ENCODE measurements at places on chromosomes 4 and X. TPM values are rescaled to one million over a fixed set of nuclear protein-coding genes. Genes with fewer than 3 reads are reported as not detected.
A peak's percentile ranks its signal among the peaks of the same experiment; 100 is the strongest.

BTK gene
- 96.3 TPM for total RNA-seq

DNA sequence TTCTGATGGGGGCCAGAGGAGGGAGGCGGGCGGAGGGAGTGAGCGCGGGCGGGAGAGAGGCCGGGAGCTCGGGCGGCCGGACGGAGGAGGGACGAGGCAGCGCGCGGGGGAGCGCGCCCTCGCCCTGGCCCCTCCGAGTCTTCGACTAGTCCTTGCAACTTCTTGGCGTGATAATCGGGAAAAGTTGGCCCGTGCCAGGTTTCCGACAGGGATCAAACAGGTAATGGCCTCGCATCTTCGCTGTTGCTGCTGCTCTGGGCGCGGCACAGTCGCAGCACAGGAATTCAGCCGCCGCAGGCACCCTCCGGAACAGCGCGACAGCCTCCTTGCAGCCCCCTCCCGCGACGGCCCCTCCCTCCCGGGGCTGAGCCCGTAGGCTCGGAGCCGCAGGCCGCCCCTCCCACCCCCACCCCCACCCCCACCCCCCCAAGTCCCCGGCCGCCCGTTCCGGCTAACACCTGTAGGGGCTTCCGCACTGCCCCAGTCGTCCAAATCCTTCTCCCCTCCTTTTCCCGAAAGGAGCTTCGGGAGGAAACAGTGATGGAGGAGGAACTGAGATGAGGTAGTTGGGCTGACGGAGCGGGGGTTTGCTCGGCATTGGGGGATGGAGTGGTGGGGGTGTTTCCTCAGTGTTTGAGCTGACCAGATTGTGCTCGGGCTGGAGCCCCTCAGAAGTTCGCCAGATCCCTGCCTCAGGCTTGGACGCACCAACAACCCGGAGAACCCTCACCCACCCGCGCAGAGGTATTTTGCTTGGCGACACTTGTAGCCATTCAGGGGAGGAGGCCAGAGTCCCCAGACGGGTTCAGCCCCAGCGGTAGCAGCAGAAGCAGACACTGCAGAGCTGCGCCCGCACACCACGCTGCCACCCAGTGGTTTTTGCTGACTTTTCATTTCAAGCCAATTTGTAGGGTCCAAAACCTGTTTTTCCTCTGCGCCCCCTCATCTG, at the start of gene FGF13:
Gene FGF13, minus strand, starts transcription at position 319 of the 949 bp plus-strand sequence. CDS start 714 bp downstream, outside the sequence.
- DNase-seq: no peak
- H3K36me3 ChIP-seq: no peaks in the 10 kb centered on the region
- H3K27ac ChIP-seq: no peak within 1 kb of the TSS
- H3K4me1 ChIP-seq: no peaks in the 10 kb centered on the region
- H3K4me3 ChIP-seq: no peak within 1 kb of the TSS
- H3K27me3 ChIP-seq: 0 out of 2 replicates have a peak, but pooled peaks cover 2% of the 10 kb centered on the region

CSN1S1 gene
- total RNA-seq: not detected

KCTD8 gene
- not detected for total RNA-seq

FABP2 gene
- total RNA-seq: not detected

GRCh38 chr4:121651597-121651996, 45.2 kb downstream of the ANXA5 start:
- DNase-seq: peak; percentile 5
- no peak overlapping the region for H3K27ac ChIP-seq
- H3K36me3 ChIP-seq: no peaks in the 10 kb centered on the region
- H3K4me3 ChIP-seq: no peak overlapping the region
- H3K4me1 ChIP-seq: peaks cover 12% of the 10 kb centered on the region

- no peak overlapping the region for H3K4me3 ChIP-seq
- H3K27ac ChIP-seq: no peak overlapping the region
- peaks cover 1% of the 10 kb centered on the region for H3K4me1 ChIP-seq
Measured at GRCh38 chr4:38099908-38100407, 139.8 kb downstream of the PTTG2 start.

SSX4B gene
- total RNA-seq: not detected

DNA sequence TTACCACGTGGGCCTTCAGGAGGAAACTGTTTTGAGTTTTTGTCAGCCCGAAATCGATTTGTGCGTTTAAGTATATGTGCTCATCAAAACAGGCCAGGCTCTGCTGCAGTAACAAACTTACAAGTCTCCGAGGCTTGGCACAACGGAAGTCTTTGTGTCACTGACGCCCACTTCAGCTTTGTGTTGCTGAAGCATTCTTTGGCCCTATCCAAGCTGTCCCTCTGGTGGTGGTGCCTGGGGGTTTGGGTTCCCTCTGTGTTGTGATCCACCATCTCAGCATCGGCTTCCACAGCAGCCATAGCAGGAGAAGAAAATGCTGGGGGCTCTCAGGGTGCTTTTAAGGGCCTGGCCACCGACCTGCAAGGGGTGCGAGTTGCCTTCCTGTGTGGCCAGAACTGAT, 176.4 kb downstream of the PTTG2 start:
- H3K4me3 ChIP-seq: no peak overlapping the region
- peaks cover 36% of the 10 kb centered on the region for H3K4me1 ChIP-seq
- no peak for DNase-seq
- no peak overlapping the region for H3K27ac ChIP-seq
- H3K36me3 ChIP-seq: peaks cover 4% of the 10 kb centered on the region

GRCh38 chrX:9604111-9604907, 139.5 kb downstream of the TBL1X start:
- no peaks in the 10 kb centered on the region for H3K4me1 ChIP-seq
- H3K36me3 ChIP-seq: no peaks in the 10 kb centered on the region
- no peak for DNase-seq
- no peak overlapping the region for H3K4me3 ChIP-seq
- H3K27me3 ChIP-seq: no peaks in the 10 kb centered on the region

SMAD1 gene
- total RNA-seq: 13.8 TPM

- no peaks in the 10 kb centered on the region for H3K4me1 ChIP-seq
- H3K27ac ChIP-seq: no peak overlapping the region
- no peak for DNase-seq
- H3K27me3 ChIP-seq: no peaks in the 10 kb centered on the region
- H3K4me3 ChIP-seq: no peak overlapping the region
Measured at GRCh38 chr4:168796362-168797106, 213.5 kb downstream of the CBR4 start.

GRCh38 chrX:19514791-19515614, at the start of gene MAP3K15:
MAP3K15 (minus strand) TSS chrX:19515508; CDS start chrX:19515261, 247 bp downstream.
- no peaks in the 10 kb centered on the region for H3K27me3 ChIP-seq
- no peaks in the 10 kb centered on the region for H3K4me1 ChIP-seq
- no peaks in the 10 kb centered on the region for H3K36me3 ChIP-seq
- no peak within 1 kb of the TSS for H3K27ac ChIP-seq
- 0 out of 2 replicates have a peak within 1 kb of the TSS, but pooled peaks have one; percentile 27 for H3K4me3 ChIP-seq

GRCh38 chr4:181150191-181150590, 1093.0 kb upstream of the TENM3 start:
- H3K27me3 ChIP-seq: no peaks in the 10 kb centered on the region
- no peaks in the 10 kb centered on the region for H3K4me1 ChIP-seq
- no peak overlapping the region for H3K4me3 ChIP-seq
- no peak for DNase-seq

DNA sequence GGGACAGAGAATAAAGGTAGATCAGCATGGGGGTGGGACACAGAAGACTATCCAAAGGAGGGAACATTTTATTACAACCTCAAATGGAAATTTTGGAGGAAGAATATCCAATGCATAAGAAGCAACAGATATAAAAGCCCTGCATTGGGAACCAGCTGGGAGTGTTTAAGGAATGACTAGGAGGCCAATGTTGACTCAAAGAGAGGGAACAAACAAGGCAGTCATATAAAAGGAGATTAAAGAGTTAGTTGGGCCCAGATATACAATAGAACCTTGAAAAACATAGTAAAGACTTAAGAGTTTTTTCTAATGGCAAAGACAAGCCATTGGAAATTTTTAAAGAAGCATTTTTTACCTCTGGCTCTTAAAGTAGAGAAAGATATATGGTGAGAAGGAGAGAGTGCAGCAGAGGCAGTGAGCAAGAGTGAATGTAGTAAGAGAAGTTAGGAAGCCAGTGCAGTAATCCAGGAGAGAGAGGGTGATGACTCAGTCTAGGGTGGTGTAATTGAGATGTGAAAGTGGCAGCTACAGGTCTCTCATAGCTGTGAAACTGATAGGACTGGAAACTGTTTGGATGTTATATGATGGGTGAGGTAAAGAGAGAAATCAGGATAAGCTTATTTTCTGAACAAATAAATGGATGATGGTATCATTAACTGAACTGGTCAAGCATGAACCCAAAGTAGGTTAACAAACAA, 182.2 kb upstream of the ATOH1 start:
- H3K27ac ChIP-seq: no peak overlapping the region
- no peaks in the 10 kb centered on the region for H3K4me1 ChIP-seq
- H3K4me3 ChIP-seq: no peak overlapping the region

GRCh38 chr4:171718665-171719064, 94.5 kb upstream of the GALNTL6 start:
- H3K4me1 ChIP-seq: no peaks in the 10 kb centered on the region
- no peak overlapping the region for H3K4me3 ChIP-seq
- no peak overlapping the region for H3K27ac ChIP-seq
- H3K27me3 ChIP-seq: no peaks in the 10 kb centered on the region
- H3K36me3 ChIP-seq: no peaks in the 10 kb centered on the region
- no peak for DNase-seq

POLN gene
- 0.95 TPM for total RNA-seq

TMPRSS11E gene
- not detected for total RNA-seq

DNA sequence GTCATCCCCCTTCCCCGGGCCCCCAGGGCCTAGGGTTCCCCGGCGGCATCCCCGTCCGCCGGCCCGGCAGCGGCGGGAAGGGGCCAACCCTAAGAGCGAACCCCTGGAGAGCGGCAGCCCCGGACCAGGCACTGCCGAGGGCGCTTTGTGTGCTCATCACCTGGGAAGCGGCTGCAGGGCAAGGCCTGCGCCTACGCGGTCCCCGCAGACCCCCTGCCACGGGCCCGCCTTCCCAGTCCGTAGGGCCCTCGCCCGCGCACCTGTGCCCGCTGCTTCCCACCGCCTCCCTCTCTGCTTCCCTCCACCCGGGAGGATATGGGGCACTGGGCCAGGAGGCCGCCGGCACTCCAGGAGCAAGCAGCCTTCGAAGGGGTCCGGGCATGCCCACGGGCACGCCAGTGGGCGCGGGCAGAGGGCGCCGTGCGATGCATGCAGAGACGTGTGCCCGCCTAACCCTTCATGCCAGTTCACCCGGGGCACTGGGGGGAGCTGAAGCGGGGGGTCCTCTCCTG, 2.6 kb downstream of the FLNA start:
- H3K4me1 ChIP-seq: peaks cover 11% of the 10 kb centered on the region
- no peak for DNase-seq
- peak overlapping the region; percentile 58 for H3K27ac ChIP-seq
- H3K36me3 ChIP-seq: peaks cover 7% of the 10 kb centered on the region

ARL9 gene
- not detected for total RNA-seq

DNA sequence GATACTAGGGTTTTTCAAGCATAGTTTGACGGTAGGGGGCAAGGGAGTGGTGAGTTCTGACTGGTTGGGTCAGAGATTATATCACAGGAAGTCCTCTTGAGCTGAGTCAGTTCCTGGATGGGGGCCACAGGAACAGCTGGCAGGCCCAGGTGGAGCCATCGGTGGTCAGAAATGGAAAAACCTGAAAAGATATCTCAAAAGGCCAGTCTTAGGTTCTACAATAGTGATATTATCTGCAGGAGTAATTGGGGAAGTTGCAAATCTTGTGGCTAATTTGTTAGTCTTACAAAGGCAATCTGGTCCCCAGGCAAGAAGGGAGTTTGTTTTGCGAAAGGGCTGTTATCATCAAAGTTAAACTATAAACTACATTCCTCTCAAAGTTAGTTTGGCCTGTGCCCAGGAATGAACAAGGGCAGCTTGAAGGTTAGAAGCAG, 159.3 kb downstream of the PTCHD1 start:
- DNase-seq: no peak
- no peaks in the 10 kb centered on the region for H3K36me3 ChIP-seq
- H3K27ac ChIP-seq: no peak overlapping the region
- H3K27me3 ChIP-seq: no peaks in the 10 kb centered on the region
- H3K4me3 ChIP-seq: no peak overlapping the region

DNA sequence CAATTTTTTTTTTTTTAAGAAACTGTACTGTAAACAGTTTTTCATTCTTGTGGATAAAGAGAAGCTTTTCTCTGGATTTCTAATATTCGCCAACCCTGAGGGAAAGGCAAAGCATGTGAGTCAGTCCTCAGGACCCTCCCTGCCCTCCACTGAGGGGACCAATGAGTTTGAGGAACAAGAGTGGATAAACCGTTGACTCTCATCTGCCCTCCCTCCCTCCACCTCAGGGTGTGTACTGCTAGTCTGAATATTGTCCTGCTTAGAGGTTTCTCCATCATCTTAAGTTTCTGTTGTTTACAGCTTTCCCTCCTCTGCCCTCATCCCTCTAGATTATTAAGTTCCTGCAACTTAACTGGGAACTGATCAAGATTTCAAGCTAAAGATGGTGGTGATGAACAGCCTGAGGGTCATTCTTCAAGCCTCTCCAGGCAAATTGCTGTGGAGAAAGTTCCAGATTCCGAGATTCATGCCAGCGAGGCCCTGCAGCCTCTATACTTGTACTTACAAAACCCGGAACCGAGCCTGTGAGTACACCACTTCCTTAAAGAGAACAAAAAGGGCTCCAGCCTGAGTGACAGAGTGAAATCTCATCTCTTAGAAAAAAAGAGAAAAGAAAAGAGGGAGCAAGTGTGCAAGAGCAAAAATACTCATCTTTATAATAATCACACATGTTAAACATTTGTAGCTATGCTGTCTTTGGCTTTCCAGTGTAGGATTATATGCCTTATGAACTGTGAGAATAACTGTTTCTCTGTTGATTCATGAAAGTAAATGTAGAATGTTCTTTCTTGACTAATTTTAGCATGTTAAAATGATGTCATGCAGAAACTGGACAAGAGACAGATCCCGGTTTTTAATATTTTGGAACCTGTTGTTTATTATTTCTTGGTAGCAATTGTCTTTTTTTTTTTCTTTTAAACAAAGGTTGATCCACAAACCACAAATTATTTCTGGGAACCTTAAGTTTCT, 11.9 kb downstream of the CA5B start:
- no peaks in the 10 kb centered on the region for H3K27me3 ChIP-seq
- H3K36me3 ChIP-seq: no peaks in the 10 kb centered on the region
- H3K4me3 ChIP-seq: no peak overlapping the region

- H3K27ac ChIP-seq: no peak overlapping the region
- H3K36me3 ChIP-seq: no peaks in the 10 kb centered on the region
- no peak for DNase-seq
- H3K27me3 ChIP-seq: no peaks in the 10 kb centered on the region
Measured at GRCh38 chr4:93084599-93085305, 743.8 kb upstream of the ATOH1 start.

PYURF gene
- 63.4 TPM for total RNA-seq

FAM184B gene
- not detected for total RNA-seq

ADGRG4 gene
- total RNA-seq: not detected

DNA sequence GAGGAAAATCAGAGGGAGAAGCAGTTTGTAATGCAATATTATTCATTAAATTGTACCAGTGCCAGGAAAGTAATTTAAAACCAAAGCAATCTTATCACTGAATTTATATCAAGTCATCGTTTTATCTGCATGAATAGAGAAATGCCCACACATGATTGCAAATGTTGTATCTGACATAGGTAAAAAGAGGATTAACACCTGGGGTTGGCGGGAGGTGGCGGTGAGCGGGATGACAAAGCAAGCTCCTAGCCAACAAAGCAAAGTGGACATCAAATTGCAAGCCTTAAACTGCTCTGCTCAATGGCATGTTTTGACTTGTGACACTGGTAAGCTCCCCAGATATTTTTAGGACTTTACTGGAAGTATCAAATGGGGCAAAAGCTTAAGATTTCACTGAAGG, 16.4 kb downstream of the HPGD start:
- H3K4me1 ChIP-seq: no peaks in the 10 kb centered on the region
- no peak overlapping the region for H3K4me3 ChIP-seq
- no peak overlapping the region for H3K27ac ChIP-seq
- H3K36me3 ChIP-seq: no peaks in the 10 kb centered on the region
- no peak for DNase-seq
- H3K27me3 ChIP-seq: no peaks in the 10 kb centered on the region

GRCh38 chr4:180637616-180638015, 1605.6 kb upstream of the TENM3 start:
- no peak overlapping the region for H3K4me3 ChIP-seq
- DNase-seq: no peak
- no peak overlapping the region for H3K27ac ChIP-seq
- H3K36me3 ChIP-seq: no peaks in the 10 kb centered on the region
- H3K4me1 ChIP-seq: no peaks in the 10 kb centered on the region
